ENCODE measurements at places on chromosomes 4 and X.

- no peak for DNase-seq
Observed at GRCh38 chr4:177566691-177567090, 124.5 kb upstream of the AGA start.

- no peak for DNase-seq
Observed at GRCh38 chr4:167893531-167893930, 198.8 kb upstream of the ANXA10 start.

DNA sequence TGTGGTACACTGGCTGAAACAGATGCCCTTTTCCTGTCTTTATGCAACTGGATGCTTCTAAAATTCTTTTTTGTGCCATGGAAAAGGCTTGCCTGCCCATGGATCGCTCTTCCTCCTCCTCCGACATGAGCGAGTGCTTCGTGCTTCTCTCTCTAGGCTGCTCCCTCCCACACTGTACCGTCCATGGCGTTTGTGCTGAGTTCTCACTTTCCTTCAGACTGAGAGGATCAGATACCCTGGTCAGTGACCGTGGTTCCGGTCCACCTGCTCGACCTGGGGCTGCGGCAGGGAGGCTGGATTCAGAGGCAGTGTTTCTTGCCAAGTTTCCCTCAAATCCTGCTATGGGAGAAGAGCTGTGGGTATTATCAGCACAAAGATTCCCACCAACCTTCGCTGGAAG lies 10.2 kb upstream of the CLDN24 start:
- DNase-seq, result no peak

- DNase-seq, result no peak
Observed at GRCh38 chr4:127284236-127284635, 348.5 kb upstream of the INTU start.

DNA sequence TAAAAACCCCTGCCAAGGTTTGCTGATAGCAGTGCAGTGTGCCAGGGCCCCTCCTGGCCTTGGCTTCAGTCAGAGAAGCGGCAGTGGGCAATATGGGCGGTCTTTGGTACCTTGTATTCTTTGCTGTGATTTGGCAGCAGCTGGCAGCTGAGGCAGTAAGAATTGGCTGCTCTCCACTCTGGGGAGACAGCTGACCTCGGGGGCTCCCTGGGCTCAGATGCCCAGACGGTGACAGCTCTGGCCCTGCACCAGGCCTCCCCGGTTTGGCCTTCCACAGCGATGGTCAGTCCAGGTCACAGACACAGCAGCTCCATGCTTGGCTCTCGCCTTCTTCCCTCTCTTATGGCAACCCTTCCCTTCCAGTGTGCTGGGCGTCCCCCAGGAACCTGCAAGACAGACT lies 330.9 kb downstream of the BCOR start:
- no peak for DNase-seq

DNA sequence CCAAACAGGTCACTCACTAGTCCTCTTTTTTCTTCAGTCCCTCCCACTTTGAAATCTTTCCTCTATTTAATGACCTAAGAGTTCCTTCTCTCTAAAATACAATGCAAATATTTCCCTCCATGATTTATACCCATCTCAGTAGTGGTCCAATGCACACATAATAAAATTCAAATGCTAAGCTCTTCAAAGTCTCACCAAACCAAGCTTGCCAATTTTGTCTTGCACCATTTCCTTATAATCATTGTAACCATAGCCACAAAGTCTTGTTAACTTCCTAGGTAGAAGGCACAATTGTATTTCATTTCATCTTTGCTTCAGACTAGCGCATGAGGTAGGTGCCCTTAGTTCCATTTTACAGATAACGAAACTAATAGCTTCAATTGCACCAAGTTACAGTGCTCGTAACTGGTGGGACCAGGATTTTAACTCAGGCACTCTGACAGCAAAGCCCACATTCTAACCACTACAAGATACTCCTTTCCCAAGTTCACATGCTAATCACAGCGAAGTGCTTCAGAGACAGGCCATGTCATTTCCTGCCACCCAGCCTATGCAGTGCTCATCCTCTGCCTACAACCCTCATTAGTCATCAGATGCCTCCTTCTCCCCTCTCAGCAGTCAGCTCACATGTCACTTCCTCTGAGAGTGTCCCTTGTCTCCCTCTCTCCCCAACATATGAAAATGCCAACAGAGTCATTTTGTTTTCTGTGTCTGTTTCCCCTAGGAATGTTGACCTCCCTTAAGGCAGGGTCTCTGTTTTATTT lies 66.9 kb upstream of the PPARGC1A start:
- DNase-seq, result no peak

- DNase-seq, result no peak
Observed at GRCh38 chr4:170990989-170991589, 822.1 kb upstream of the GALNTL6 start.
